ENCODE measurements at places on chromosomes 13 and 19.

GRCh38 chr19:11261971-11262839 is at the start of gene DOCK6:
TSS of gene DOCK6 (minus strand) at chr19:11262524. CDS start at chr19:11262440, 84 bp downstream.
- no peak for DNase-seq

DNA sequence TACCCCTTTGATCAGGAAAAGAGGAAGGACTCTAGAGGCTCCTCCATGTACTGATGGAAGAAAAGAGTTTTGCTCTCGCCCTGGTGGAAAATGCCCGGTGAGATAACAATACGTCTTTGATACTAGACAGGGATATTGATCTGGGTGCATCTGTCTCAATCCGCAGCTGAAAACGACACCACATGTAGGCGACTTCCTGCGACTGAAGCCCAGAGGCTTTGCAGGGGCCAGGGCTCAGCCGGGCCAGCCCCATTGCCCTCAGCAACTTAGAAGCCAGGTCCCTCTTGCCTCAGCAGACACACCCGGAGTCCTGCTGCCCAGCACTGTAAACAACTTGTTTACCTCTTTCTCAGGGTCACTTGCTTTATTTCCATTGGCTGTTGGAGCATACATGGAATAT is 409.4 kb downstream of the IRS2 start:
- DNase-seq = no peak

- DNase-seq = no peak
Observed at GRCh38 chr13:62207388-62207787, 791.7 kb upstream of the PCDH20 start.

GRCh38 chr19:6164906-6165531 is 29.6 kb downstream of the ACSBG2 start:
- no peak for DNase-seq

GRCh38 chr13:36313047-36313969 is 15.7 kb upstream of the CCDC169 start:
- DNase-seq = peak; percentile 18

- DNase-seq = no peak
Observed at GRCh38 chr13:67330149-67330548, 100.0 kb upstream of the PCDH9 start.

DNA sequence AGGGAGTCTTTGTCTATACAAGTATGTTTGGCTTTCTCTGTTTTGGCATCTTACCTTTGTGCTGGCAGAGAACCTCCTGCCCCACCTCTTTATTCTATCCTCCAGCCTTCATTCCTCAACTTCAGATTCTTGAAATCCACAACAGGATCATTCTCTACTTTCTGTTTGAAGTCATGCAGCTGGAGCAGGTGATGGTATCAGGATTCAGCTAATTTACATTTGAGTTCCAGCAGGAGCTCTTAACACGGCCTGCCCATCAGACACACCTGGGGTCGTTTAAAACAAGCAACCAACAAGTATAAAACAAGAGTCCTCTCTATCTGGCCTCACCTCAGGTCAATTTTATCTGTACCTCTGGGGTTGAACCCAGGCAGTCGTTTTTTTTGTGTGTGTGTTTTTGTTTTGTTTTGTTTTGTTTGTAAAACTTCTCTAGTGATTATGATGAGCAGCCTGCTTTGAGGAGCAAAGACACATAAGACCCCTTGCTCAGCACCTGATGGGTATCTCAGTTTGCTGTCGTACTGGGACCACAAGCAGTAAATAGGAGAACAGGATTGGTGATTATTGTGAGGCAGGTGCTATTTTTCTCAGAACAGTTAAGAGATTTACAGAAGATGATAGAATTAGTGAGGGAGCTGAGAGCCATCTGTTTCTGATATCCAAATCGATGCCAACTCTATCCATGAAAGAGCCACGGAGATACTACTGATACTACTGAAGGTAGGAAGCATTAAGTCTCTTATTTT is 78.4 kb downstream of the GPC6 start:
- DNase-seq = no peak

- peak; percentile 33 for DNase-seq
Observed at GRCh38 chr19:7366701-7367420, 18.1 kb downstream of the ARHGEF18 start.

DNA sequence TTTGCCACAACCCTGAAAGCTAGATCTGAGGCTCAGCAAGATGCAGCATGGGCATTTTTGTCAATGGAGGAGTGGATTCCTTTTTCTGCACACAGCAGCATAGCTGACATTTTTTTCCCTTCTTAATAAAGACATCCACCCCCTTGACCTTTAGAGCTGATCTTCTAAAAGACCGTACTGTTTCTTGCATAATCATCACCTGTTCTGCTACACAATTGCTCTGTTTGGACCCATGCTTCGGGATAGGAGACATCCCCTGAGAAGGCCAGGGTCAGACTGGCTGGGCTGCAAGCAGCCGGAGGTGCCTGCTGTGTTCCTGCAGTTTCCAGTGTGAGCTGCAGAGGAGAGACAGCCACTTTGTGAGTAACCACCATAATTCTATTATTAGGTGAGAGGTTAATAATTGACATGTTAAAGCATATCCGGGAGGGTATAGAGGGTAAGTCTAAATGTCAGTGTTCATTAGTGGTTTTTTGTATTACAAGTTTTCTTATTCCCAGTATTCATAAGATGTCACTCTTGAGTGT is 108.5 kb upstream of the C1QTNF9B start:
- no peak for DNase-seq

DNA sequence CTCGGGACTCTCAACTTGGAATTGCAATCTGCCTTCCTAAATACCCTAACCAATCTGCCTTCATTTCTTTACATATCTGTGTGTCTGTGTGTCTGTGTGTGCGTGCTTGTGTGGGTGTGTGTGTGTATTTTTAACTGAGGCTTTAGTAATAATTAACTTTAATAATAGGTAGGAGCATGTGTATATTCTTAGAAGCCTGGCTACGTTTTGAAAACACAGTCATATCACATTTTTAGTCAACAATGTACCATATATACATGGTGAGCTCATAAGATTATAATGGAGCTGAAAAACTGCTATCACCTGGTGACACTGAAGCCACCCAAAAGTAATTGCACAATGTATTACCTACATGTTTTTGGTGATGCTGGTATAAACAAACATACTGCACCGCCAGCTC is 65.4 kb upstream of the ATXN8OS start:
- no peak for DNase-seq

DNA sequence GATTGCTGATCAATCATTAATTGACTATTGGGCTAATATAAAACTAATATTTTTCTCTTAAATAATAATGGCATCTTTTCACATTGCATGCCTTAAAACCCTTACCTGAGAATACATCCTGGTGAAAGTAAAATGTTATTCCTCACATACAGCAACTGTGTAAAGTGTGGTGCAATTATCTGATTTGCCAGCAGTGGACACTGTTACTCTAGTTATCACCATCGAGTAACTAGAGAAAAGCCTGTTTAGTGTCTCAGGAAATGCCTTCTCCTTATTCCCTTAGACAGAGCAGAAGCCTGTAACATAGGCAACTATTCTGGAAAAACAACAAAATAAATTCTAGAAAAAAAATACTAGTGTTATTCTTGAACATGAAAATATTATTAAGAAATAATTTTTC is 459.8 kb downstream of the FGF14 start:
- DNase-seq = peak; percentile 16

DNA sequence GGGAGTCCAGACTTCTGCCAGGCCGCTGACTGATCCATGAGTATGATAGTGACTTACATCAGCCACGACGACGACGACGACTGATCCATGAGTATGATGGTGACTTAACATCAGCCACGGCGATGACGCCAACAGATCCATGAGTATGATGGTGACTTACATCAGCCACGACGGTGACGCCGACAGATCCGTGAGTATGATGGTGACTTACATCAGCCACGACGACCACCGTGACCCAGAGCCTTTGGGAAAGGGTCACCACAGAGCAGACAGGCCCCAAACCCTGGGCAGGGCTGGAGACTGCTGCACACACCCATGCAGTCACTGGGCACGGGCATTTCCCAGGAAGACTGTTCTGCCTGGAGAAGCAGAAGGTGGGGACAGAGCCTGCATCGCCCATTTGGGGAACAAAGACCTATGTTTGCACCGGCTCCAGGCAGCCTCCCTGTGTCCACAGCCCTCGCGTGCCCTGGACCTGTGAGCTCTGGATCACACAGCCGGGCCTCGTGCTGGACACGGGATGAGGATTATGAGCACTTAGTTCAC is 130.9 kb upstream of the SPACA7 start:
- DNase-seq = no peak

Data from IMR-90 (cell line).